ENCODE measurements at places on chromosomes 11 and 22.

GRCh38 chr11:2394818-2395105 is 5.8 kb upstream of the TSSC4 start:
- DNase-seq, result no peak

- DNase-seq, result no peak
Observed at GRCh38 chr11:121533601-121534000, 80.8 kb upstream of the SORL1-AS1 start.

DNA sequence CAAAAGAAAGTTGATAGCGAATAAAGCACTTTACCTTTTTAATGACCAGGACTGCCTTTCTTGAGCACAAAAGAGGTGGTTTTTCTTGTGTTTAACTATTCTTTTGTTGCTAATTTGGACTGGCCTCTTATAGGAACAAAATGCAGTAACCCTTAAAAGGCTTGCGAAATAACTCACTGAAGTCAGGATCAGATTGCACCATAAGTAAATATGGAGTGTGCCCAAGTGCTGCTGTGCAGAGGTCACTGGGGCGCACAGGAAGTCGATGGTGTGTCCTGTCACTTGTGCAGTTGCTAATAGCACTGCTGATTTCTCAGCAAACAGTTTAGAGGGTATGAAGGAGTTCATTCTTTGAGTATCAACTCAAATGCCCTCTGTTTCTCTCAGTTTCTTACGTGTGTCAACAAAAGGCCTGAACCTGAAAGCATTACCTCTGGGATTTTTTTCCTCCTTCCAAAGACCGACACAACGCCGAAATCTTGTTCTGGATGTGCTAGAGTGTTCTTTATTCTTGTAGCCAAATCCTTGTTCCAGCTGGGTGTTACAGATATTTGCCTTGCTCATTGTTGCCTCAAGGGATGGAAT is 71.3 kb downstream of the ATXN10 start:
- DNase-seq, result no peak

- DNase-seq, result no peak
Observed at GRCh38 chr11:120170741-120171261, 32.9 kb upstream of the TRIM29 start.

- peak; percentile 35 for DNase-seq
Observed at GRCh38 chr11:125287491-125288210, 123.1 kb downstream of the PKNOX2 start.

- DNase-seq, result no peak
Observed at GRCh38 chr11:115990004-115990447, 485.8 kb upstream of the CADM1 start.

DNA sequence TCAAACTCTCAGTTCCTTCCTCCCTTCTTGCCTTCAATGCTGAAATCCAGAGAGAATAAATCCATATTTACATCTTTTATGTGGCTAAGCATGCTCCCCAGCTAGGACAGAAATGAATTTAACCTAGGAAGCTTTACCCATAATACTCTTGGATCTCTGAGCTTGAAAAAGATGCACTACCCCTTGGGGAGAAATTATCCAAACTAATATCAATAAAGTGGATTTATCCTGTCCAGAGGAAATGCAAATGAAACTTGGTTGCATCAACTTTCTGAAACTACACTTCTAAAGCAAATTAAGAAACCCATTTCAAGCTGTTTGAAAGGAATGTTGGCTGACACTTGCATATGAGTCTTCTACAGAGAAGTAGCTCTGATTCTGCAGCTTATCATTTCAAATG is 347.9 kb downstream of the TTC28 start:
- no peak for DNase-seq

DNA sequence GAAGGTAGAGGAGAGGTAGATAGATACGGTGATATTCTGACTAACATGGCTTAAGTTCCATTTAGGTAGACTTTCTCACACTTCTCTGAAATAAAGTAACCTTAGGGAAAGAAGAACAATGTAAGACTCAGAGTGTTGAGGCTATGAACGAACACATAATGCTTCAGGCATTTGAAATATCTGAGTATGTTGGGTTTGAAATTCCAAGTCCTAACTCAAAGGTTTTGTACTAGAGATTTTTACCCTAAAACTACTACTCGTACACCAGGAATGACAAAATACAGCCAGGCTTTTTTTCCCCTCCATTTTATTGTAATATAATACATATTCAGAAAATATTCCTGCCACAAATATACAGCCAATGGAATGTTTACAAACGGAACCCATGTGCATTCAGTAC is 592.6 kb downstream of the ETS1 start:
- DNase-seq, result peak; percentile 68

- no peak for DNase-seq
Observed at GRCh38 chr11:8066036-8066910, 14.7 kb upstream of the TUB start.

DNA sequence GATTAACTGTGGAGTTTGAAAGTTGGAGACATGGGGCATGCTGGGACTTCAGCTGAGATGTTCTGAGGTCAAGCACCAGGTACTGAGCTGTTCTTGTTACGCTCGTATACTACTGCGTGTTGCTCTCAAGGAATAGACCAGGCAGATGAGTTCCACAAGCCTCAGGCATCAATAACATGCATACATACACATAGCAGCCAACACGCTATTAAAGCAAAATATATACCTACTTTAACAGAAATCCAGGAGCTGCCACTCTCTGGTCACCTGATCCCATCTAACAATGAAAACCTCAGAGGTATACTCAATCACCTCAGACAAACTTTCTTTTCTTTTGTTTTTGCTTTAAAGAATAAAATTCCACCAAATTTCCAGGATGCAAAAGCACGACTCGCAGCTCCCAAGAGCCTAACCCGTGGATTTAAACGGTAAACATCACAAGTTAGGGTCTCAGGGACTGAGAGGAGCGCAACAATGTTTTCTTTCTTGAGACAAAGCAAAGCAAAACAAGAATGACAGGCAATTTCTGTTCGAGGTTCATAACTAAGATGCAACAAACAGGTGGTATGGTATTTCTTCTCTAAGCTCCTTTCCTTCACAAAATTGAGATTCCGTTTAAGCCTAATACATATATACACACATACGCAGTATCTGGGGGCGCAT is 16.5 kb downstream of the BLID start:
- DNase-seq, result no peak

DNA sequence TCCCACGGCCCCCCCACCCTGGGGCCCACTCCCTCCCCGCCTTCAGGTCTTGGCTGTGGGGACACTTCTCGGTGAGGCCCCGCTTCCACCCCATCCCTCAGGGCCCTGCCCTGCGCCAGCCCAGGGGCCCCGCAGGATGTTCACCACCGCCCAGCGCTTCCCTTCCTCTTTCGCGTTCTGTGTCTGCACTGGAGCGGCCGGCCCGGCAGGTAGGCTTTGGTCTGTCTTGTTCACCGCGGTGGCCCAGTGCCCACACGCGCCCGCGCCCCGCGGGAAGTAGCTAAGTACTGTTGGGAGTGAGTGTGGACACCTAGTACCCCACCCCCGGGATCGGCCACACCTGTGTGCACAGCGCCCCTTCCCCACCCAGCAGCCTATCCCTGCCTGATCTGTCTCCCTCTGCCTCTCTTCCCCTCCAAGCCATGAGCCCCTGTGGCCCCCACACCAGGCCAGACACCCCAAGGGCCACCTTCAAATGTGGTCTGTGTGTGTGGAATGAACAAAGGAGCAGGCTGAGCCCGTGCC is 85.4 kb downstream of the WNT7B start:
- no peak for DNase-seq

- DNase-seq, result no peak
Observed at GRCh38 chr22:42299586-42300258, 29.3 kb upstream of the TCF20 start.

- DNase-seq, result no peak
Observed at GRCh38 chr11:2379466-2380174, 2.5 kb downstream of the CD81 start.

DNA sequence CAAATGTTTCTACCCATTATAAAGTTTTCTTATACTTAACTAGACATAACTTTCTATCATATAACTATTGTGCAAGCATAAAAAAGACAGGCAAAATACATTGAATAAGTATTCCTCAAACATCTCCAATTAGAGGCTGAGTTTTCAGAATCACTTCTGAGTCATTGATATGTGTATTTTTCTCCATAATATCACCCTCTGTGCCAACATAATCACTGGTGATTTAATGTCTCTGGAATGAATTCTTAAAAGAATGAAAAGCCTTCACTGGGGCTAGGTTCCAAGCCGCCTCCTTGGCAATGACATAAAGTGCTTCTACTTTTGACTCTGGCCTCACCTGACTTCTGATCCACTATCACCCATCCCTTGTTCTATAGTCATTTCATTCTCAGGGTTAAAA is 197.0 kb upstream of the E2F8 start:
- DNase-seq, result no peak

- DNase-seq, result no peak
Observed at GRCh38 chr11:43933608-43934551, 8.6 kb upstream of the C11orf96 start.

DNA sequence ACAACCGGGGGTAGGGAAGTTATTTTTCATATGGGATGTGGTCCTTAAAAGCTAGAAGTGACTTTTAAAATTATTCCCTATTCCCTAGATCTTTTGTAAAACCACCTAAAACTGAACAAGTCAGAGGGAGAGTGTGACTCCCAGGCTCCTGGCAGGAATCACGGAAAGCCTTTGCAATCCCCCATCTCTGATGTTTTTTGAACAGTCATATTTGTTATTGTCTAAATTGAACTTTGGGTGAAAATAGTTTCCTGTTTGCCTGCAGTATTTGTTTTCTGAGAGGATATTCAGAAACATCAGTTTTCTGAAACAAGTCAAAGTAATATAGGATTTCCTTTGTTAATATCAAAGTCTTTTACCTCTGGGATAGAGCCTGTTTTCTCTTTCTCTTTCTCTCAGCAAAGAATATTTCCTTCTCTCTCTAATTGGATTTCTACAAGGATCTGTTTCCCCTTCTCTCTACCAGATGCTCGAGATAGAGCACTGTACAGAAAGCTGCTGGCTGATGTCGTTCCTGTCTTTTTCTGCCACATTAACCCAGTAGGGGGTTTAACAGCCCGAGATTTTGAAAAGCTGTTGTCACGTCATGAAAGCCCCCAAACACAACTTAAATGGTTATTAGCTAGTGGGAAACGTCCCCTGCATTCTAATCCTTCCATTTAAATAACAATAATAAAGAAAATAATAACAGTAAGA is 132.2 kb upstream of the PITPNB start:
- DNase-seq, result no peak

DNA sequence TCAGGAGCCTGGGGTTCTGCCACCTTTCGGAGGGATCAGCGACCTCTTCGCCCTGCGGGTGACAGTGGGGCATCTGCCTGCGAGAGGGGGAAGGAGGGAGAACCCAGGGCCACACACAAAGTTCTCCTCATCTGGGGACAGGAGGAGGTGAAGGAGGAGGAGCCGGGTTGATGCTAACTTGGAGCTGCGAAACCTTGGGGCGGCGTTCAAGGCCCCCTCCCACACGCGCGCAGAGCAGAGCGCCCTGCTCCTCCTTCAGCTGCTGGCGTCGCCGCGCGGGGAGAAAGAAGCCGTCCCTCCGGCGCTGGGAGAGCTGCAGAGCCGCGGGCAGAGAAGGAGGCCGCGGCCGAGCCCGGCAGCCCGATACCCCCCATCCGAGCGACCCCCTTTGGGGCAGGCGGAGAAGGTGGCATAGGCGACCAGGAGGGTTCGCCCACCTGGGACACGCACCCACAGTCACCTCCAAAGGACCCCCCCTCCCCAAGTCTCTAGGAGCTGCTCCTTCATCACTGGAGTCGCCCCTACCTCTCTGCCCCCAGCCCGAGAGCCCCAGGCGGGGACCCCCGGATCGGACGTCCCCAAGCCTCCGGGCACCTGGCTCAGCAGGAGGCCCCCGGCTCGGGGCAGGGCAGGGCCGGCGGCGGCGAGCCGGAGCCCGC is at the start of gene RASD2:
Gene RASD2, plus strand, starts transcription at position 237 of the 659 bp plus-strand sequence. CDS start 5,979 bp downstream, outside the sequence.
- DNase-seq, result no peak

DNA sequence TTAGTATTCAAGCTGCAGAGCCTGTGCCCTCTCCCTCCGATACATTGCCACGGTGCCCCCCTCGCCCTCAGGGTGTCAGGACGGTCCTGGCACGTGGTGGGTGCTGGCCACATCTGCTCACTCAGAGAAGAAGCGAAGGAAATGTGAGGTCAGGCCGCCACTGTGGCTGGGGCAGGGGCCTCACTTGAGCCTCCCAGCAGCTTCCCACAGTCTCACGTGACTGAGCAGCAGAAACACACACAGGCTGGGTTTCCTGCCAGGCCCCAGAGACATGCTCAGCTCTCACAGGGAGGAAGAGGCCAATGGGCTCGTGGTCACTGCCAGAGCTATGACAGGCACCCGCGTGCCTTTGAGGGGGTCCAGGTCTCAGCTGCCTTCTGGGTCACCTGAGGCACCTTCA is 37.9 kb upstream of the PRR5 start:
- no peak for DNase-seq

DNA sequence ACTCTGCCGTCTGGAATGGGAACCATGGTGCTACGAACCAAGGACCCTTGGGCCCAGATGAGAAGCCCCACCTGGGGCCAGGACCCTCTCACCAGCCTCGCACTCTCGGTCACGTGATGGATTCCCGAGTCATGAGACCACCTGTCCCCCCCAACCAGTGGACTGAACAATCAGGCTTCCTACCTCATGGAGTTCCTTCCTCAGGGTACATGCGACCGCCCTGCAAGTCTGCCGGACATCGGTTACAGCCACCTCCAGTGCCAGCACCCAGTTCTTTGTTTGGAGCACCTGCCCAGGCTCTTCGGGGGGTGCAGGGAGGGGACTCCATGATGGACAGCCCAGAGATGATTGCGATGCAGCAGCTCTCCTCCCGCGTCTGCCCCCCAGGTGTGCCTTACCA is 20.8 kb upstream of the SLC25A18 start:
- DNase-seq, result no peak

DNA sequence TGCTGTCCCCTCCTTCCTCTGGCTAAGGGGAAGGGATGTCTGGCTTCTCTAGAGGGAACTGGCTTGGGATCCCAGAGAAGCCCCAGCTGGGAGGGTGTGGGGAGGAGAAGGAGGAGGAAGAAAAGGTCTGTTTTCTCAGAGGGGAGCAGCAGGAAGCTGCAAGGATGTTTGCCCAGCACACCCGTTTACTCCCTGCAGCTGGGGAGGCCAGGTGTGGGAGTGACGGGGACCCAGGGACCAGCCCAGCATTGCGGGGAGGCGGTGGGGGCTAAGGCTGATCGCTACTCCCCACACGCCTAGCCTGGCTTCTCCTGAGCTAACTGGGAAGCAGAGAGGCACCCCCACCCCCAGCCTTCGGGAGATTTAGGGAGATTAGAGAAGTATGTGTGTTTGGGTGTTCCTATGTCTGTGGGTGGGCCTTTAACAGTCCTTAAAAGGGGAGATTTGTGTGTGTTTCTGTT is 3.9 kb downstream of the CREB3L1 start:
- DNase-seq, result no peak

GRCh38 chr22:50525858-50526107 is 385 bp upstream of the SCO2 start:
- no peak for DNase-seq
